SK-N-DZ (cell line): ENCODE measurements at places on chromosomes 7 and 10.
A peak's percentile ranks its signal among the peaks of the same experiment; 100 is the strongest.

DNA sequence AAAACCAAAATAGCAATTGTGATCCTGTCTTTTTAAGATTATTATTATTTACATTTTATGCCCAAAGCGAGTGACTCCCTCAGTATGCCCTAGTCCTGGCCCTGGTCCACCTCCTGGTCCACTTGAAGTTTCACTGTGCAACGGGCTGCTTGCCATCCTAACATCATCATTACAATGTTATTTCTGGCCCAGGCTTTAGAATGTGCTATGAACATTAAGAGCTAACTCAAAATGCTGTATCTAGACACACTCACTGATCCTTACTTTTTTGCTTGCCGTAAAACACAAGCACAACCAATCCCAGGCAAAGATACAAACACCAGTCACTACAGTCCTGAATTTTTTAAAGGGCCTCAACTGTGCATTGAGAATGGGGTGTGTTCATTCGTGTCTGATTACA lies 38.4 kb downstream of the RHOBTB1 start:
- no peak for DNase-seq

DNA sequence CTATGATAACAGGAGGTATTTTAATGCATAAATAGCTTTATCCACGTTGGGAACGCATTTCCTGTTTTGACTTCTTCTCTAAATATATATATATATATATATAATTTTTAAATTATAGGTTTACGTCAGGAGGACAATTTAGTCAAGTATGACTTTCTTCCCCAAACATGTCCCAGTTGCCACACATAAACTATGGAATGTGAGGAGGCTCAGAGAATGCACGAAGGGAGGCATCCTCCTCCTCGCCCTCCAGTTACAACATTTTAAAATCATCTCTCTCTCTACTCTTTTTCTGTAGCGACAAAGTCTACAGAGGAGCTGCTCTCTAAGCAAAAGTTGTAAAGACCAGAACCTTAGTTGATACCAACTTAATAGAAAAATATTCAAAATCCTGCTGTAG lies 106.9 kb upstream of the LYZL1 start:
- DNase-seq, result no peak

DNA sequence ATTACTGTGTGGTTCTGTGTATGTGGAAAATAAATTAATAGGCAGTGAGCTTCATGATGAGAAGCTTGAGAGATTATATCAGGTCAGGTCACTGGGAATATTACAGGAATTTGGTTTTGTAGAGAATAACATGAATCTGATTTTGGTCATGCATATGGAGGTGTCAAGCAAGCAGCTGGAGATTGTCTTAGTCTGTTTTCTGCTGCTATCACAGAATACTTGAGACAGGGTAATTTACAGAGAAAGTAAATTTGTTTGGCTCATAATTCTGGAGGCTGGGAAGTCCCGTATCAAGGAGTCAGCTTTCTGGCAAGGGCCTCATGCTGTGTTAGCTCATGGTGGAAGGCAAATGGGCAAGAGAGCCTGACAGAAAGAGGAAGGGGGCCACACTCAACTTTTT lies 120.7 kb upstream of the FAM3C start:
- no peak for DNase-seq

DNA sequence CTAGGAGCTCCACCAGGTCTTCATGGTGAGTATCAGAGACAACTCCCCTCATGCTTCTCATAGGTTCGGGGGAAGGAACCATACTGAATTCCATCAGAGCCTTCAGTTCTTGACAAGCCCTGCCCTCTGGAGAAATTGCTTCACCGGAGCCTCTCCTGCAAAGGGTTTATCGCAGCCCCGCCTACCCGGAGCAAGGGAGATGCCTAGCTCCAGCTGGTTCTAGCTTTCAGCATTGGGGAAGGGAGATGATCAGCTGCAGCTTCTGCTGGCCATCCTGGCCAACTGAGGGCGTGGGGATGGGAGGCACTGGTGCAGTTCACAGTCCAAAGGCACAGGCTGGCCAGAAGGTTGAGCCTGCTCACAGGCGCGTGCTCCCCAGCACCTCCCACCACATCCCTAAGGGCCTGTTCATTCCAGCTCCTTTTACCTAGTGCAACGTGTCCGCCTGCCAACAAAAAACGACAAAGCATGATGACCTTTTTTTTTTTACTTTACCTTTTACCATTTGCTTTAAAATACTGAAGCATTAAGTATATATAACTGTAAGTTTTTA lies 31.2 kb downstream of the LANCL2 start:
- DNase-seq, result no peak

DNA sequence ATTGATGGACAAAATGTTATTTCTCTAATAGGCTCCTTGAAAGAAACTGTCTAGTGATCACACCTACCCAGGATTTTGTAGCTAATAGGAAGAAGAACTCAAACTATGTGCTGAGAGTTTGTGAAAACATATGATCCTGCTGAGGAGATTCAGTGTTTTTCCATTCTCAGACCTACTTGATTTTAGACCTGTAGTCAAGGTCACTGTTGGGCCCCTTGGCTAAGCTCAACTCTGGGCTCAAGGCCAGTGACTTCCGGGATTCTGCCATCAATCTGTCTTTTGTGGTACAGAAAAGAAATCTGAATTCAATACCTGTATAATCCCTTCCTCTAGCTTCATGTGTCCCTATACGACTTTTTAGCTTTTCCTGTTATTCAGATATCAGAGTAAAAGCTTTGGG lies 79.7 kb upstream of the FERD3L start:
- DNase-seq, result no peak

- DNase-seq, result no peak
These were observed 30.6 kb upstream of the GDI2 start for GRCh38 chr10:5843686-5844344.

DNA sequence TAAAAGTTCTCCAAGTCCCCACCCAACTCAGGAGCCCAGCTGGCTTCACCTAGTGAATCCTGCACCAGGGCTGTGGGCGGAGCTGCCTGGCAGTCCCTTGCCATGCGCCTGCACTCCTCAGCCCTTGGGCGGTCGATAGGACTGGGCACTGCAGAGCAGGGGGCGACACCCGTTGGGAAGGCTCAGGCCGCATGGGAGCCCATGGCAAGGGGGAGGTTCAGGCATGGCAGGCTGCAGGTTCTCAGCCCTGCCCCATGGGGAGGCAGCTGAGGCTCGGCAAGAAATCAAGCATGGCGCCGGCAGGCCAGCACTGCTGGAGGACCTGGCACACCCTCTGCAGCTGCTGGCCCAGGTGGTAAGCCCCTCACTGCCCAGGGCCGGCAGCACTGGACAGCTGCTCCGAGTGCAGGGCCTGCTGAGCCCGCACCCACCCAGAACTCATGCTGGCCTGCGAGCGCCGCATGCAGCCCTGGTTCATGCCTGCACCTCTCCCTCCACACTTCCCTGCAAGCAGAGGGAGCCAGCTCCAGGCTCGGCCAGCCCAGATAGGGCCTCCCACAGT lies 149.9 kb downstream of the ANKRD30A start:
- DNase-seq, result no peak

DNA sequence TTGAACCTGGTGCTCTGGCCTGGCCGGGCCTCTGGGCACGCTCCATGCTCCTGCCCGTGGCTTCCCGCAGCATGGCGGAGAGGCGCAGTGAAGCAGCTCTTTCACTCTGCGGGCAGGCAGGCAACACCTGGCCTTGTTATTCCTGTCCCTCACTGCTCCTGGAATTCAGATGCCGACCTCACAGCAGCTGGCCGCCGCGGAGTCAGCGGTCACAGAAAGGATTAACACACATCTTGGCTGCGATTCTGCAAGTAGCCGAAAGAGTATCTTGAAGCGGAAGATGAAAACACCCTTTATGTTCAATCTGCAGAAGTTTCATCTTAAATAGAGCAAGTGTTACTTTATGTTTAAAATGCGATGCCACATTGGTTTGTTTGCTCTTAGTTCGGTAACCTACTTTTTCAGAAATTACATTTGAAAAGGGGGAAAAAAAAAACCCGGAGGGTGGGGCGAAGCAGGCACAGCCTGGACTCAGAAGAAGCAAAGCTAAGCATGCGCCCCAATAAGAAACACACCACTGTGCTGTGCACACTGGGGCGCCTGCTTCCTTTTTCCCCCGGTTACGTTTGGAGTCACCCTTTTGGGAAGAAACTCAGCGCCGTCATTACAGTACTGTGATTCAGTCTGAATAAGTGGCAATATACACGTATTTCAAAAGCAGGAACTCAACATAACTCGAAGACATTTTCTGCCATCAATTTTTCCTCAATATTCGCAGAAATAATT lies 42.3 kb downstream of the BRI3 start:
- DNase-seq, result no peak

GRCh38 chr7:21185653-21186265 lies 242.1 kb upstream of the SP4 start:
- no peak for DNase-seq

GRCh38 chr10:88932539-88933256 lies 19.9 kb downstream of the ACTA2 start:
- DNase-seq, result peak; percentile 78

DNA sequence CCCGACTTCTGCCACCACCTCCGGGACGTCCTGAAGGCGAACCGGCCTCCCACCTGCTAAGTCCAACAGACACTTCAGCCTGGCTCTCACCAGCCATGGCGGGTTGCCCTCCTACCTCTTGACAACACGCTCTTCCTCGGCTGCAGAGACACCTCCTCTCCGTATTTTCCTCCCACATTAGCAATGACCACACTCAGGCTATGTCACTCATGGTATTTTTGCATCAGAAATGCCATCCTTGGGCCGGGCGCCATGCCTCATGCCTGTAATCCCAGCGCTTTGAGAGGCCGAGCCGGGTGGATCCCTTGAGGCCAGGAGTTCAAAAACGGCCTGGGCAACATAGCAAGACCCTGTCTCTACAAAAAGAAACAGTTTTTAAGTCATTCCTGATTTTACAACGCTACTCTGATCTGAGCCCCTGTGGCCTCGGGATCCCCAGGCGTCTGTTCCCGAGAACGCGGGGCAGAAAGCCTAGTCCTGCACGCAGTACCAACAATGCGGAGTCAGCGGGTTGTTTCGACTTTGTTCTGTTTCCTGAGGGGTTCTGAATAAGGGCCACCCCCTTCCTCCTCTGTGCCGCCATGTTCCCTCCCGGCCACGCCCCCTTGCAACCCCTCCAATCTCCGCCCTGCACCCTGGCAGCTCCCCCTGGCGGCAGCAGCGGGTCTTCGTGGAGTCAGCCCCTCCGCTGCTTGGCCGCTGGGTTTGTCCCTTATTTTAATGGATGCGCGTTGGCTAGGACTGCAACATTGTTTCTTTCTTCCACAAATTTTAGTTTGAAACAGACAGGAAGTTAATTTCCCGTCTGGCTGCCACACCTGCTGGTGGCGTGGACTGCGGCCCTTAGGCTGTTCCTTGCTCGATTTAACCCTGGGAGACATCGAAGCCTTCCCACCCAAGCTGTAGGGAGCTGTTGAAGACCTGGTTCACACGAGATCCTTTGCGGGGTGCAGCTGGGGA lies 9.7 kb upstream of the ZFAND2A start:
- no peak for DNase-seq

GRCh38 chr10:57294698-57295097 lies 933.6 kb upstream of the ZWINT start:
- no peak for DNase-seq
